Nucleus accumbens (tissue), 56 donors: ENCODE measurements at places on chromosomes 16 and 17.

DNA sequence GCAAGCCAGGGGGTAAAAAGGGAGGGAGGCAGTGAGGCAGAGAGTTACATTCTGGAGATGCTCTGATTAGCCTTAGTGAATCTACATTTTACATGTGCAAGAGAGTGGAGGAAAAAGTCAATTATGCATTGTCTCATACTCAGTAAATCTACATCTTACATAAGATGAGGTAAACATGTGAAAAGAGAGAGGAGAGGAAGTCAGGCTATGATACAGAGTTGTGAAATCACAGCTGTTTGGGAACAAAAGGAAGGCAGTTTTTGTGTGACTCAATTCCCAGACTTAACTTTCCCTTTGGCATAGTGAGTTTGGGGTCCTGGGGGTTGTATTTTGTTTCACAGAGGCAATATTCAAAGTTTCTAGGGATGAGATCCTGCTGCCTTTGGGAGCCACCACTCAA lies 67.8 kb downstream of the GP2 start:
- no peak for DNase-seq

GRCh38 chr17:57160624-57161023 lies 75.6 kb downstream of the AKAP1 start:
- no peak for DNase-seq

- DNase-seq, result no peak
Measured at GRCh38 chr16:85104821-85105391, 7.4 kb downstream of the CIBAR2 start.

DNA sequence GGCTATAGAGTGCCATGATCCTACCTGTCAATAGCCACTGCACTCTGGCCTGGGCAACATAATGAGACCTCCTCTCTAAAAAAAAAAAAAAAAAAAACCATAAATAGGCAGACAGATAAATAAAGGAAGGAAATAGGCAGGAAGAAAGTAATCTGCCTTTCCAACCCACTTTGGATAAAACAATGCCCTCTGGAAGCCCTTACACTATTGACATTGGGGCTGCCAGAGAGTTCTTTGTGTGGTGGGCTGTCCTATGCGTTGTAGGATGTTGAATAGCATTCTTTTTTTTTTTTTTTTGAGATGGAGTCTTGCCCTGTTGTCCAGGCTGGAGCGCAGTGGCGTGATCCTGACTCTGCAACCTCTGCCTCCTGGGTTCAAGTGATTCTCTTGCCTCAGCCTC lies 7.2 kb upstream of the RFWD3 start:
- no peak for DNase-seq

GRCh38 chr16:65489531-65490023 lies 367.7 kb upstream of the CDH11 start:
- no peak for DNase-seq

GRCh38 chr16:14050291-14051027 lies 20.7 kb upstream of the MRTFB start:
- DNase-seq, result no peak

DNA sequence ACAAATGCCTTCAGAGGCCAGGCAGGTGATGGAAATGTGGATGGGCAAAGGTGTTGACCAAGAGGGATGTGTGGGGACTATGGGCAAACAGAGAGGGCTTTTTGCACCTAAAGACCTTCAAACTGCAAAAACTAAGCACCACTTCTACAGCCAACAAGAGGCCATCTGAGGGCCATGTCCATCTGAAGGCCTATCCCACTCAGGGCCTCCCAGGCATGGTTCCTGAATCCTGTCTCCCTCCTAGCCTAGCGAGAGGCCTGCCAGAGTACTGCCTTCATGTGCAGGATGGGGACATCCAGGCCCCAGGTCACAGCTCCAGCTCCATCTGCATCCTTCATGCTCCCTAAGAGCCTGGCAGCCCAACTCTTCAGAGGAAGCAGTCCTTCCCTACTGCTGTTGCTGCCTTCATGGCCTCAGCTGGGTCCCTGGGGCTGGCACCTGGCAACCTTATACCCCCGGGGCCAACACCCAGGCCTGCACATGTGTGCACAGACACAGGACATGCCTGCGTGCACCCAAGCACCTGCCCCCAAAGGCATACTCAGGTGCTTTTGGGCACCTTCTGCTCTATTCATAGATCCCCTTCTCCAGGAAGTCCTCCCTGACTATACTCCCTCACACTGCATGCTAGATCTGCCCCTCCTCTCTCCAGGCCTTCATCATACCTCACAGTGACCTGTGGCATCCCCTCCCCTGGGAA lies 95.2 kb downstream of the C16orf78 start:
- DNase-seq, result no peak

DNA sequence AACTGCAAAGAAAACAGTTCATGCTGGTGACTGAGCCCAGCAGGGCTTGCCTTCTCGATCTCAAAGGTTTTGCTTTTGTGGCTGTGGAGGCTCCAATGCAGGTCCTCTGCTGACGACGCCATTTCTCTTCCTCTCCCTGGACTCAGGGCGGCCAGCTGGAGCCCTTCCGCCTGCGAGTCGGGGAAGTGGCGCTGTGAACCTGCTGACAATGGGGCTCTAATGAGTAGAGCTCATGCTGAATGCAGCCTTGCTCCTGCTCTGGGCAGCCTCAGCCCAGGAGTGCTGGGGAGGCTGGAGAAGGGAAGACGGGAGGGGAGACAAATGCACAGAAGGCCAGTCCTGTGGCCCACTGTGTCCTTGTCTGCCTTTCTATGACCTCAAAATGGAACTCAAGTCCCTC lies 43.8 kb downstream of the VAC14 start:
- DNase-seq, result peak; percentile 27

DNA sequence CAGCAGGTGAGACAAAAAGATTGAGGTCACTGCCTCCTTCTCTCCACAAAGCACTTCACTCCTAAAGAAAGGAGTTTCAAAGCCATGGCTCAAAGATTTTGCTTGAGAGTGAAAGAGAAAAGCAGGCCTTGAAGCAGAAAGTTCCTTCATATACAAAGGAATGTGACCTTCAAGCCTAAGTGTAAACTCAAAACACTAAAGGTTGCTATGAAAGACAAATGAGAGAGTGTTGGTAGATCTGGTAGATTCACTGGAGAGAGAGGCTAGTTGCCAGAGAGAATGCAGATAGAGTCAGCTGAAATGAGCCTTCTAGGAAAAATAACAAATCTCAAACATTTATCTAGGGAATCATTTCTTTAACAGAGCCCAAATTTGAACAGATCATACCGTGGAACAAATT lies 305.2 kb downstream of the CDH8 start:
- DNase-seq, result no peak
